Activated T-helper 2 cell treated with anti-CD3 and anti-CD28 coated beads, Interferon-gamma antibody, Interleukin-2, Interleukin-4, amounts not matched to agents 10 μg/mL and 5 μg/mL and 100 μg/mL, durations not matched to agents 14 hours and 24 hours and 36 hours (primary cell): ENCODE measurements at places on chromosomes 11 and 22. TPM values are rescaled to one million over a fixed set of nuclear protein-coding genes. Genes with fewer than 3 reads are reported as not detected.

AP5B1 gene
- total RNA-seq = 24.6 and 24.9 TPM in 2 replicates

ARHGAP32 gene
- total RNA-seq = 4.6 and 6.1 TPM in 2 replicates

TMPRSS5 gene
- total RNA-seq = 0.48 and 1.0 TPM in 2 replicates

NECTIN1 gene
- total RNA-seq = 5.0 and 5.6 TPM in 2 replicates

MS4A18 gene
- not detected in 2 replicates for total RNA-seq

RAB36 gene
- total RNA-seq = not detected in 2 replicates

AGBL2 gene
- 3.6 and 5.1 TPM in 2 replicates for total RNA-seq

PRG3 gene
- total RNA-seq = not detected in 2 replicates

PRODH gene
- total RNA-seq = 0.50 and 0.94 TPM in 2 replicates

PHOX2A gene
- total RNA-seq = not detected in 2 replicates

CTSW gene
- total RNA-seq = 10.0 and 10.3 TPM in 2 replicates

FZD4 gene
- 0.11 and 0.16 TPM in 2 replicates for total RNA-seq

CHADL gene
- total RNA-seq = 0.11 and 0.62 TPM in 2 replicates

HEPN1 gene
- not detected in 2 replicates for total RNA-seq

MIAT gene
- total RNA-seq = 11.9 and 13.0 TPM in 2 replicates

LARGE1 gene
- total RNA-seq = 0.39 and 0.89 TPM in 2 replicates

CADM1 gene
- 1.7 and 2.9 TPM in 2 replicates for total RNA-seq

SMTNL1 gene
- total RNA-seq = not detected in 2 replicates

MAJIN gene
- total RNA-seq = not detected in 2 replicates

ELMOD1 gene
- total RNA-seq = not detected in 2 replicates

BIRC3 gene
- total RNA-seq = 217 and 221 TPM in 2 replicates

PNPLA3 gene
- 1.3 and 1.7 TPM in 2 replicates for total RNA-seq

GLYAT gene
- not detected in 2 replicates for total RNA-seq

MAPK8IP1 gene
- total RNA-seq = 0.46 and 0.66 TPM in 2 replicates

LMNTD2 gene
- total RNA-seq = 1.1 and 1.3 TPM in 2 replicates
